Activated naive CD8-positive, alpha-beta T cell treated with anti-CD3 and anti-CD28 coated beads, Interleukin-2, amount 50 U/mL, for 16 hours (primary cell): ENCODE measurements at places on chromosomes 7 and 10.

GRCh38 chr7:8418629-8419245, 14.7 kb upstream of the NXPH1 start:
- DNase-seq = no peak

GRCh38 chr7:147775516-147776284, 814.9 kb upstream of the C7orf33 start:
- DNase-seq = no peak

- no peak for DNase-seq
Measured at GRCh38 chr10:95260397-95260881, 30.4 kb downstream of the PDLIM1 start.

- DNase-seq = no peak
Measured at GRCh38 chr7:143269251-143269650, 6.0 kb downstream of the GSTK1 start.

GRCh38 chr7:27840313-27840712, 100.4 kb downstream of the TAX1BP1 start:
- DNase-seq = no peak

DNA sequence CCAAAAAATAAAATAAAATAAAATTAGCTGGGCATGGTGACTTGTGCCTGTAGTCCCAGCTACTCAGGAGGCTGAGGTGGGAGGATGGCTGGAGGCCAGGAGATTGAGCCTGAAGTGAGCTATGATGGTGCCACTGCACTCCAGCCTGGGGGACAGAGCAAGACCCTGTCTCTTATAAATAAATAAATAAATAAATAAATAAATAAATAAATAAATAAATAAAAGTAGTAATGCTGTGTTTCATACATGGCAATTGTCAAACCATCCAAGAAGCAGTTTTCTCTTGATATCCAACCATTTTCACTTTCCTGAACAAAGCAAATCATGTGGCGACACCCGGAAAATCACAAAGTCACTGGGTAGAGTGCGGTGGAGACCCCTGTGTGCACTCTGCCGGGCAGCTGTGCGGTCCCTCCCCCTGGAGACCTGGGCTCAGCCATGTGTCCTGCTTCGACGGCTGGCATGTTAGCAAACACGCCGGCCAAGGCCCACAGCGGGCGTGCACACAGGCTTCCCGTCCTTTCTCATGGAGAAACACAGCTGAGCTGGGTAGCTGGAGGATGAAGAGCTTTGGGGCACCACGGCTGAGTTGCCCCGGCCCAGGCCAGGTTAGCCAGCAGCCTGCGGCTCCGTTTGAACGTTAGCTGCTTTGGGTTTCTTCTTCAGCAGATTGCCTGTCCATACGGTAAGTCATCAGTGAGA, 22.3 kb upstream of the RNF32 start:
- DNase-seq = no peak

GRCh38 chr7:155645662-155646061, 1.2 kb downstream of the RBM33 start:
- DNase-seq = no peak

- no peak for DNase-seq
Measured at GRCh38 chr7:55110282-55110992, 91.6 kb downstream of the EGFR start.

DNA sequence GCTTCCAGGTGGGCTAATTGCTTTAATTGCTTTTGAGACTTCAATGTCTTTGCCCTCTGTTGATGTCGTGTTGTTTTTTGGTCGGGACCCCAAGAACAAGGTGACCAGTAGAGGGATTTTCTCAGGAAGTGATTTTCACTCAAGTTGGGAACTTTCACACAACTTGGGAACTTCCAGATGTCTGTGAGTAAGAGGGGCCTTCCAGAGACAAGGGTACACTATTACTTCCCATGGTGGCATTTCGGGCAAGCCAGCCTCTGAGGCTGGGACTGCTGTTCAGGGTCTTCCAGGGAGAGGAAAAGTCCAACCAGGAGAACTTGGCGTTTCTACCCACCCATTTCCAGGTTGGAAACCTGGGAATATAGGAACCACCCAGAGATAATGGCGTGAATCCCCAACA, 170.0 kb upstream of the CDCA7L start:
- DNase-seq = no peak

DNA sequence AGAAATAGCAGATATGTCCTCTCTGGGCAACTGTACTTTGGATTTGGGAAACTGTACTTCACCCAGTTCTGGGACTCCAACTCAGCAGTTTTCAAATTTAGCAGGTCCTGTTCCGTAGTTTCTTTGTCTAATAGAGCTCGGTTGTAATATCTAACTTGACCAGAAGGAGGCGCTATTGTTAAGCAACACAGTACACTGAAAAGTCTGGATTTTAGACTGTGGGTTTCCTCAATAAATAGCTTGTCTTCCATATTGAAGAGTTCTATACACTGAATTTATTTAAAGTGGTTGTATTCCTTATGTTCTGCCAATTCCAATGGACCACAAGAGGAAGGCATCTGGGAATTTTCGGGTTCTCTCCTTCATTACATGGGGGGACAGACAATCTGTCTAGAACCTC, 39.8 kb downstream of the ELFN1 start:
- no peak for DNase-seq

GRCh38 chr10:78515038-78515872, 481.6 kb downstream of the RPS24 start:
- no peak for DNase-seq

- DNase-seq = no peak
Measured at GRCh38 chr7:11841657-11842056, 9.7 kb upstream of the THSD7A start.

DNA sequence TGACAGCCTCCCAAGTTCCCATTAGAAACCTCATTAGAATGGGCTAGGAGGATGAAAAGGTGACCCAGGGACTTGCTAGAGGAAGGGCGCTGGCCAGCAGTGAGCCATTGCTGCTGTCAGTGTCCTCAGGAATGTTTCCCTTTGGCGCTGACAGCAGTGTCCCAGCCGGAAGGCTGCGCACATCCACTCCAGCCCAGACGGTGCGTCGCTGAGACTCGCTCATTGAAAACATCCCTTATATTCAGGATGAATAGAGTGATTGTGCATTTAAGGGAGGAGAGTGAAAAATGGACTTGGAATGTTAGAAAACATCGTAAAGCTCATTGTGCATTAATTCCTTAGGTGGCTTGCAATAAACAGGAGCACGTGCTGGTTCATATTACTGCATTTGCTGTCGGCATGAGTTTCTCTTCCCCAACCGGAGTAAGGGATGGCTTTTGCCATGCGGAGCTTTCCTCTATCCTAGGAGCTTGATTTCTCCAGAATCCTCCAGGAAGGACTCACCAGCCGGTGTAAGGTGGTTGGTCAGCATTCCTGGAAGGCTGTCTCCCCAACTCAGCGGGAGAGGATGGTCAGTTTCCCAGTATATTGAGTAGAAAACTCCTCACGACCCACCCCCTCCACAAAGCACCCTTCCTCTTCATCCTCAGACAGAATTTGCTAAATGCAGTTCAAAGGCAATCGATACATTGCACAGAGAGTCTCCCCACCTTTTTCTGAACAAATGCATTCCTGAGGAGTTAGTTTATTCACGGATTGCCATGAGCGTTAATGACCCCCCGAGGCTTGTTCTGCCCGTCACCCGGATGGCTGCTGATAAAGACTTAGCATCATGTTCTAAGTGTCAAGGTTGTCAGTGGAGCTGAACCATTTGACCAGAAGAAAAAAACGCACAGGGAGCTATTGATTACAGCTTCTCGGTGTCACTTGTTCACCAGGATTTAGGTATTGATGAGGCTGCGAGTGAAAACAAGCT, 201.8 kb downstream of the EBF3 start:
- DNase-seq = no peak

GRCh38 chr7:2613098-2613930, 18.5 kb upstream of the TTYH3 start:
- DNase-seq = no peak

- no peak for DNase-seq
Measured at GRCh38 chr7:18513343-18513742, 17.8 kb downstream of the HDAC9 start.
